ENCODE measurements at places on chromosomes 16 and 17.

GRCh38 chr17:76458580-76459490, 5.9 kb upstream of the UBE2O start:
- DNase-seq: no peak

- no peak for DNase-seq
Measured at GRCh38 chr16:80899809-80900592, 95.6 kb upstream of the CDYL2 start.

DNA sequence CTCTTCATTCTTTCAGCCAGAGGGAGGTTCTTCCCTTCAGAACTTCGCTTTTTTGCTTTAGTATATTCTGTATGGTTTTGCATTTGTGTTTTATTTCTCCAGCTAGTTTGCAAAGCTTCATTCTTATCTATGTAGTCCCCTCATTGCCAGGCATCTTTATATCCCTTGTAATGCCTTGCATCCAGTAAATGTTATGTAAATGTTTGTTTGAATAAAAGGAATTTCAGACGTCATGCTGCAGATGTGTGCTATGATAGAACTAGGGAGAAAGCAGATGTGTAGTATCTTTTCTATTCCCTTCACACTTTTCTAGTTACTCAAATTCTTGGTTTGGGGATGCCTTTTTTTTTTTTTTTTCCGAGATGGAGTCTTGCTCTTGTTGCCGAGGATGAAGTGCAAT, 62.6 kb upstream of the RASL10B start:
- DNase-seq: no peak

- no peak for DNase-seq
Measured at GRCh38 chr16:8605554-8605953, 15.2 kb upstream of the TMEM114 start.

DNA sequence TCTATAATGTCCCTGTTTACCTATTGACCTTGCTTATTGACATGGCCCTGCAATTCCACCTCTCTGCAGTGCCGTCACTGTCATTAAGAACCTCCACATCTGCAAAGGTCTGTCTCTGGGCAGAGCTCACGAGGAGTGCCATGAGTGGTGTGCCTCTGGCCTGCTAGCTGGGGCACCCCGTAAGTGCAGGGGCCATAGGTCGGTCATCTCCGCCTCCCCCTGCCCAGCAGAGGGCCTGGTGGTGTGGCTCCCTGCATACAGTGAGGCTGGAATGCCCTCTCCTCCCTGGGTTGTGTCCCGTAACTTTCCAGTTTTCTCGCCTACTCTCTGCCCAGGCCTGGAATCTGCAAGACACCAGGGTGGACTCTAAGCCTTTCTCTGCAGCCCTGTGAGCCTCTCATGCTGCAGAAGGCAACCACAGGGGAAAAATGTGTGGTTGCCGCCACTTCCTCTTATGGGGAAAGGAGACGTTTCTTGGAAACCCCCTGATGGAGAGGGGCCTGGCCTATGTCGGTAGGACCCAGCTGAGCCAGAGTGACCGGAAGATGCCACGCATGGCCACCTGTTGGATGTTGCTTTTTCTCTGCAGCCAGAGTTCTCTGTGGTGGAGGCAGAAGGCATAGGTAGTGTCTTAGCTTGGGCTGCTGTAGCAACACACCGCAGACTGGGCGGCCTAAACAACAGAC, 2.7 kb upstream of the SNX20 start:
- DNase-seq: no peak

DNA sequence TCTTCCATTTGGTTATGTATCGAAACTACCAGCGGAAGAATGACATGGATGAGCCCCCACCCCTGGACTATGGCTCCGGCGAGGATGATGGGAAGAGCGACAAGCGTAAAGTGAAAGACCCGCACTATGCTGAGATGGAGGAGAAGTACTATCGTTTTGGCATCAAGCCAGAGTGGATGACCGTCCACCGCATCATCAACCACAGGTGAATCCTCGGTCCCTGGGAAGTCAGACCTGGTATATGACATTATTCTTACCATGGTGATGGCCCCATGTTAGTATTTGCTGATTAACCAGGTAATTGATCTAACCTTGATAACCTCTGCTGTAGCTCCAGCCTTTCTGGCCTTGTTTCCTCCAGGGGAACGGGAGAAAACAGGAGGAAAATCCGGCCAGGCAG, 8.5 kb downstream of the CHD3 start:
- no peak for DNase-seq

GRCh38 chr17:82388922-82389283, 17.3 kb downstream of the UTS2R start:
- DNase-seq: no peak

DNA sequence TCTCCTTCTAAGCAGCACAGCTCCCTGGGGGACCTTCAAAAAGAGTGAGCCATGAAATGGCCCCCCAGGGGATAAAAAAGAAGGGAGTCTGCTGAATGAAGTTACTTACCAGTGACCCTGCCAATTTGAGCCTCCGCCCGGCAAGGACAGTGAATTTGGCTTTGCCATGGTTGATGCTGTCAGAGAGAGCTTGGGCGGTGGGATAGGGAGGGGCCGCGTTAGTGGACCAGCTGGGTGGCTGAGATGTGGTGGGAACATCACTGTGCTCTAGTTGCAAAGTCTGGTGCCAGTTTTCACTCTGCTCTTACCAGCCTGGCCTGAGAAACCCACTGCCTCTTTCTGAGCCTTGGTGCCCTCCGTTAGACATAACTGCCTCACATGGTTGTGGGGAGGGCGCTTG, 114.6 kb downstream of the MRM1 start:
- no peak for DNase-seq

DNA sequence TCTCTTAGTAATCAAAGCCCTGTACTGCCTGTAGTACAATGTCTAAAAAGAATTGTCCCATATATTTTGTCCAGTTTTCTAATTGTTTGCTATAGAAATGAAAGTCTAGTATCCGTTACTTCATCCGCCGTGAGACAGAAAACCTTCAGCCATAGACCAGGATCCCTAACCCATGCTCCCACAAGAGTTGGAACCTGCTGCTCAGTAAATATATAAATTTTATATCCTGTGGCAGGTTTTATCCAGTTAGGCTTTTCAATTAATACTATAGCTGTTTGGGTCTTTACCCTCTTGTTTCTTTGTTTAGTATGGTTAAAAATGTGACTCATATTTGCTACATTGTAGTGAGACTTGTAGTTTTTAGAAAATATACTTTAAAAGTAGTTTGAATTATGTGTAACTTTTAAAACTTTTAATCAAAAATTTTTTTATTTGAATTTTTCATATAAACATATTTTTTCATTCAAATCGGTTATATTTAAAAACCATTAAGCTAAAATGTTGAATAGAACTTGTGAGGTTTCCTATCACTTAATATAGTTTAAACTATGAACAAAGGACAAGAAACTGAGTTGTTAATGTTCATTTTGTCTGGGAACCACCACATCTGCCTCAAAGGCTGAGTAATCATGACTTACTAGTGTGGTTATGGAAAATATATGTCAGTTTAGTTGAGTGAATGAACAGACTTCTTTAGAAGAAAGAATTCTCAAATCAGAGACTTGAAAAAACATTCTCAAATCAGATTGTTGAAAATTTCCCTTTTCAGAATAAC, 54.8 kb downstream of the VMP1 start:
- no peak for DNase-seq
